Pancreas (tissue), 10 donors: ENCODE measurements at places on chromosomes 6 and 20.
A peak's percentile ranks its signal among the peaks of the same experiment; 100 is the strongest.

DNA sequence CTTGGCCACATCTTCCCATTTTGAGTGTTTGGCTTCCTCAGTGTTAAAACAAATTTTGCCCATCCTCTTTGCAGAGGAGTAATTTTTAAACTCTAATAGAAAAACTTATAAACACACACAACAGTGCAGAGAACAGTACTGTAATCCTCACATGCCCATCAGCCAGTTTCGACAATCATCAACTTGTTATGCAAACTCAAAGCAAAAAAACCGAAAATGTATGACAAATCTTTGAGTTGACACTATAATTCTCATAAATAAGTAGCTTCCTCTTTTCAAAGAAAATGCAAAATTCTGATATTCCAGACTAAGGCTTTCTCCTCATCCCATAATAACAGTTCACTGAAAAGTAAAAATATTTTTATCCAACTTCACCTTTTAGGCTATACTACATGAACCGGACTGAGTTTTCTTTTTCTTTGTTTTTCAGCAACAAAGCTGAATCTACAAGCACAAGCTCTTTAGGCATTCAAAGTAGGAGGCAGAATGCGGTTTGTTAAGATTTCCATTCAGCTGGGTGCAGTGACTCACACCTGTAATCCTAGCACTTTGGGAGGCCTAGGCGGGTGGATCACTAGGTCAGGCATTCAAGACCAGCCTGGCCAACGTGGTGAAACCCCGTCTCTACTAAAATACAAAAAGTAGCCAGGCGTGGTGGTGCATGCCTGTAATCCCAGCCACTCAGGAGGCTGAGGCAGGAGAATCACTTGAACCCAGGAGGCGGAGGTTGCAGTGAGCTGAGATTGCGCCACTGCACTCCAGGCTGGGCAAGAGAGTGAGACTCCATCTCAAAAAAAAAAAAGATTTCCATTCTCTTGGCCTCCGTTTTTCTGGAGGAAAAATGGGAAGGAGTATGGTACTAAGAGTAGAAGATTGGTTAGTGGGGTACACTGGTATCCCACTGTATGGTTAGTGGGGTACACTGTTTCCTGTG, 74.8 kb downstream of the GCNT2 start:
- DNase-seq: no peak

GRCh38 chr6:116057766-116058165, 2.9 kb downstream of the FRK start:
- DNase-seq: no peak

DNA sequence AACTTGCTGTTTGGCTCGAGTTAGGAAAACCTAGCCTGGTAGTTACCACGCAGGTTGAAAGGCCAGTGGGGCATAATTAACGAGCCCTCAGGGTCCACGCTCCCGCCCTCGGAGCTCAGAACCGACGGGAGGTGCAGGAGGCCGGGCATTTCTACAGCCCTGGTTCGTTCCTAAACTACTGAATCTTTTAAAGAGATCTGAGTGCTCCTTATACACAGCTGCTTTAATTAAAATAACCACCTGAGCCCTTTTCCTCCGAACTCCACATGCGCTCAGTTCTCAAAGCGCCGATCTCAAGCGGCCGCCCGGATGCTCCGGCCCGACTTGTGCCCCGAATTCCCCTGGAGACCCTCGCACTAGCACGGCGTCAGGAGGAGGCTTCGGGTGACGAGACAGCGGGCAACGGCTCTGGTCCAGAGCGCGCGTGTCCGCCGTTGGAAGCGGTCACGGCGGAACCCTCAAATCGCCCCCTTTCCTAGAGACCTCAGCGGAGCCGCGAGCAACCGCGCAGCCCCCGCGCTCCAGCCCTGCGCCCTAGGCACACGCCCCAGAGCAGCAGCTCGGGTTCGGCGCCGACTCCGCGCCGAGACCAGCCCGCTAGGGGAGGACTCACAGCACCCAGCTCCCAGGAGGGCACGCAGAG, 397 bp downstream of the WDR27 start:
- no peak for DNase-seq

DNA sequence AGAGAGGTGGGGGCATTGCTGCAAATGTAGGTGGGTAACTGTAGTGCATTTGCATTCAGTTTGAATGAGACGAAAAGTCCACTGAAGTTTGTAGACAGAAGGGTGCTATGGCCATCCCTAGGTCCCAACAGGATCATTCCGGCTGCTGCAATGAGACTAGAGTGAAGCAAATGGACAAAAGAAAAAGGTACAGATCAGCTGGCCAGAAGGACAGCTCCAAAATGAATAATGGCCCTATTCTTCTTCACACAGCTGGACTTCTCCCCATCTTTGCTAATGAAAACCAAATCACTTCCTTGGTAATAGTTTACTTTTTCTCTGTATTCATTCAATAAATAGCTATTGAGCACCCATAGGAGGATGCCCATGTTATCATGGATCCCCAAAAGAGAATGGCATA, 56.4 kb upstream of the TPD52L1 start:
- DNase-seq: no peak

DNA sequence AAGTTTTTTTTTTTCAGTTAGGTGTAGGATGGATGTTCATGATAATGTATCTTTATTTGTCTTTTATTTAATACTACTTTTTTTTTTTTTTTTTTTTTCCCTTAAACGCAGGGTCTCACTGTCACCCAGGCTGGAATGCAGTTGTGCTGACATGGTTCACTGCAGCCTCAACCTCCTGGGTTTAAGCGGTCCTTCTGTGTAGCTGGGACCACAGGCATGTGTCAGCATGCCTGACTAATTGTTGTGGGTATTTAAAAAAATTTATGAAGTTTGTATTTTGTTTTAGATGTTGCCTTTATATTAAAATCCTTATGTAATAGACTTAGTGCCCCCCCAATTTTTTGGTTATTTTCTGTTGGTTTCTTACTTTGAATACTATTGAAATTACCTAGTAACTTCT, 42.6 kb downstream of the NCOA3 start:
- no peak for DNase-seq

DNA sequence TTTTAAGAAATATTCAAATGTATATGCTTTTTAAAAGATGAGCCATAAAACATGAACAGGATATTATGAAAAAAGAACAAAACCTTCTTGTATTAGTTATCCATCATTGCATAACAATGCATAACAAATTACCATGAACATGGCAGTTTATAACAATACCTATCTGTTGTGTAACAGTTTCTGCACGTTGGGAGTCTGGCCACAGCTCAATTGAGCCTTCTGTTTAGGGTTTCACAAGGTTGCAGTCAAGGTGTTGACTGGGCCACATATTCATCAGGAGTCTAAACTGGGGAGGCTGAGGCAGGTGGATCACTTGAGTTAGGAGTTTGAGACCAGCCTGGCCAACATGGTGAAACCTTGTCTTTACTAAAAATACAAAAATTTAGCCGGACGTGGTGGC, 149.4 kb upstream of the SMLR1 start:
- DNase-seq: no peak

DNA sequence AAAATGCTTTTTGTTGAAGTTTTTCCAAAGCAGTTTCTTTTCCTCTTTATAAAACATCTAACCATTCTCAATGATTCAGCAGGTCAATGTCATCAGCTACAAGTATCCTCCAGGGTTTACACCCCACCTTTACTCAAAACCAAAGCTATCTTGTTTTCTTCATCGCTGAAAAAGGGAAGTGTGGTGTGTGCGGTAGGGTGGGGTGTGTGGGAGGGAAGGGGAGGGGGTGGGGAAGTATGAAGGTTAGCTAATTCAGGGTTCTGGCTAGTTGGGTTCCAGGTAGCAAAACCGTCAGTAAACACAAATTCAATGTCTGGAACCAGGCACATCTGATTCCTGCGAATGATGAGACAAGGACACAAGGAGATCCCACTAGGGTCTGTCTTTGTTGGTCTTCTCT, 189.6 kb downstream of the GJA10 start:
- DNase-seq: no peak

- no peak for DNase-seq
Measured at GRCh38 chr6:154479771-154480639, 30.5 kb downstream of the CNKSR3 start.

GRCh38 chr6:139311831-139312230, 20.0 kb upstream of the TXLNB start:
- no peak for DNase-seq

GRCh38 chr20:36217226-36217625, 19.1 kb upstream of the AAR2 start:
- DNase-seq: no peak

GRCh38 chr6:17392978-17393891, at the start of gene CAP2:
Gene CAP2, plus strand, starts transcription at chr6:17393595. Its CDS starts 27,961 bp downstream, at chr6:17421556.
- peak; percentile 62 for DNase-seq

GRCh38 chr6:7176208-7176607, 68.4 kb downstream of the RREB1 start:
- DNase-seq: no peak

GRCh38 chr6:42260972-42261371, 43.3 kb upstream of the MRPS10 start:
- DNase-seq: peak; percentile 42

DNA sequence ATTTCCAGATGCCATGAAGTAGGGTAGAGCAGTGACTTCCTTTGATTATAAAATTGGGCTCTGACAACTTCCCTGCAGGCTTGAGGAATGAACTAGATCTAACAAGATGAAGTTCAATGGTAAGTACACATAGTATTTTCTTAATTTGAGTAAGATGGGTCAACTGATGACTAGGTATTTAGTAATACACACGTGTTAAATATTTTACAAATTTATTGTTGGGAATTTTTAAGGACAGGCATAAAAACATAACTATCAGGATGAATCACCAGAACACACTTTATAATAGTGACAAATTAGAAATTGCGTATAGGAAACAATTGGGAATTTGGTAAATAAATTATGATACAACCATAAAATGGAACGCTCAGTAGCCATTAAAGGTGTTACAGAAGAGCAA, 762.4 kb upstream of the SLC35B3 start:
- DNase-seq: no peak

DNA sequence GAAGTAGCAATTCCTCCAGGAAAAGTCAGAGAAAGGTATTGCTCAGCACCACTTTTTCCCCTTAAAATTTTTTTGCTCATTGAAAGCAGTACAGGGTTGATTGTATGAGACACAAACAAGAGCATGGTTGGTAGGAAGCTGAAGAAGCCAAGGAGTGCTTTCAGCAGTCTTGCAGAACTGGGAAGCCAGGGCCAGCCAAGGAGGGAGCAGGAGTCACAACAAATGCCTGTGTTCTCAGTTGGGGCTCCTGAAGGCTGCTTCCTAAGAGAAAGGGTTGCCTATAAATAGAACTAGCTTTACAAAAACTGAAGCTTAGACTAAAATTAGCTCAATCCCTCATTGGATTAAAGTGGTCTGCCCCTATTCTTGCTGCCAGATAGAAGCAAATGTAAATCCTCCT, 3.3 kb upstream of the THEMIS start:
- DNase-seq: no peak

DNA sequence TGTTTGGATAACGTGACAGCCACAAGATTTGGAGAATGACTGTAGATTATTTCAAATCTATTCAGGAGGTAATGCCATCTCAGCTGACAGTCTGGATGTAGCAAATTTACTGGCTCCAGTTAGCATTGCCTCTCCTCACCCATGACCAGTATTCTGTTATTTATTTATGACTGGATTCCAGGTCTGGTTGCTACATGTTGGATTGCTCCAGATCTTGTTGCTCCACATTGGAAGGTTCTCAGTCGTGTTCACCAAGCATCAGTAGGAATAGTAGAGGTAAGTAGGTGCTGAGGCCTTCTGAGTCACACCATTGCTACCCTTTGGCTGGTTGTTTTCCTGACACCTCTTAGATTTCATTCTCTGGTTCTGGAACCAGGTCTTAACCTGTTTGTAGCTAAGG, 69.5 kb upstream of the ELOVL5 start:
- DNase-seq: no peak

DNA sequence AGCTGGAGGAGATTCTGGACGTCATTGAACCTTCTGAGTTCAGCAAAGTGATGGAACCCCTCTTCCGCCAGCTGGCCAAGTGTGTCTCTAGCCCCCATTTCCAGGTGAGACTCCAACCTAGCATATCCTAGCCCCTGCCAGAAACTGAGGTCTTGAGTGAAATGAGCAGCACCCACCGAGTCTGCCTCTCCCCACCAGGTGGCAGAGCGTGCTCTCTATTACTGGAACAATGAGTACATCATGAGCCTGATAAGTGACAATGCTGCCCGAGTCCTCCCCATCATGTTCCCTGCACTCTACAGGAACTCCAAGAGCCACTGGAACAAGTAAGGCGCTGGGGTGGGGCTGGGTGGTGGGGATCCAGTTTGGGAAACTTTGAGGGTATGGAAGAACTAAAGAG, 4.6 kb downstream of the MEA1 start:
- no peak for DNase-seq
